Kidney tubule cell (primary cell): ENCODE measurements at places on chromosomes 1 and 21.

DNA sequence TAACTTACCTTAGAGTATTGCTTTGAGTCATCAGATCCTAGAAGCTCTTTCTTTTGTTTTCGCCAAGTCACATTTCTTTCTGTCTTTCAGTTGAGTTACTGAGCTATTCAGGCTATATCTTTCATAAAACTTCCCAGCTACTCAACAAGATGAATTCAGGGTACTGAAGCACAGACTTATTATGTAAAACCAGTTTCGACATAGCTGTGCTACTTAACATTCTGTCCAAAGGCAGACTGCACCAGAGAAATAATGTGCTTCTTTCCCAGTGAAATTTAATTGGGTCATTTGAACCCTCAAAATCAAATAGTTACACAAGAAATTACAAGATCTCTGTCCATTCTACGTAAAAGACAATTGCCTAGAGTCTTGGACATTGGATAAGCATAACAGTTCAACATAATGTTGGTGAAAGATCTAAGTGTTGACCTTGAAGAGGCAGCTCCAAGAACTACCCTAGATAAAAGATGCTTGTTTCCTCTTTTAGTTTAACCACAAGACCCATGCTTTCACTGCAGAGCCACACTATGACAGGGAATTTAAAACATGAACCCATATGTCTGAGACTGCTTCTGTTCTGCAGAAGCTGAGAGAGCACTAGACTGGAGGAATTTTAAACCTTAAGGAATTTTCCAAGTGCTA is 163.2 kb downstream of the LRRC40 start:
- DNase-seq: no peak

GRCh38 chr1:67626861-67627235 is 58.2 kb upstream of the GADD45A start:
- peak; percentile 34 for DNase-seq

DNA sequence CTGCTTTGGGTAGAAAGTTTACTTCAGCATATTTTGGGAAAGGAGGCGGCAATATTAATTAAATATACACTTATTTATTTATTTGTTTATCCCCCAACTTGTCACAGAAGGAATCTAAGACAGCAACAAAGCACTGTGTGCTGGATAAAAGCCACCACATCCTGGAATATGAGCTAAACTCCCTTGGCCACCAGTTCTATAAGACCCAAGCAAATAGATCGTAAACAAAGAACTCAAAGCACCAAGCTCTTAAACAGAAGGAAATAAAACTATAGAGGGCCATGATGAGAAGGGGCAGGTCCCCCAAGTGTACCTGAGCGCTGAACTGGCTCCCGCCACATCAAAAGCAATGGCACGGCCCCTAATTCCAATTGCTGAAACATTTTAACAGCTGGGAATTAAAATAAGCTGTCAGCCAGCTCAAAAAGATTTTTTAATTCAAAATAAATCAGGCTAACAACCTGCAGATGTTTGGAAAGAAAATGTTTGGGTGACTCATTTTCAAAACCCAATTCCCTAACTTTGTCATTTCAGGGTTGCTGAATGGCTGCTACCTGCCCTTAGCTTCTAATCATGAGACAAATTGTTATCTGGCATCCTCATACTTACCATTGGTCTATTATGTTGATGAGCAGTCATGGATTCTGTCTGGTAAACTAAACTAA is 127.1 kb downstream of the SLC30A10 start:
- no peak for DNase-seq

DNA sequence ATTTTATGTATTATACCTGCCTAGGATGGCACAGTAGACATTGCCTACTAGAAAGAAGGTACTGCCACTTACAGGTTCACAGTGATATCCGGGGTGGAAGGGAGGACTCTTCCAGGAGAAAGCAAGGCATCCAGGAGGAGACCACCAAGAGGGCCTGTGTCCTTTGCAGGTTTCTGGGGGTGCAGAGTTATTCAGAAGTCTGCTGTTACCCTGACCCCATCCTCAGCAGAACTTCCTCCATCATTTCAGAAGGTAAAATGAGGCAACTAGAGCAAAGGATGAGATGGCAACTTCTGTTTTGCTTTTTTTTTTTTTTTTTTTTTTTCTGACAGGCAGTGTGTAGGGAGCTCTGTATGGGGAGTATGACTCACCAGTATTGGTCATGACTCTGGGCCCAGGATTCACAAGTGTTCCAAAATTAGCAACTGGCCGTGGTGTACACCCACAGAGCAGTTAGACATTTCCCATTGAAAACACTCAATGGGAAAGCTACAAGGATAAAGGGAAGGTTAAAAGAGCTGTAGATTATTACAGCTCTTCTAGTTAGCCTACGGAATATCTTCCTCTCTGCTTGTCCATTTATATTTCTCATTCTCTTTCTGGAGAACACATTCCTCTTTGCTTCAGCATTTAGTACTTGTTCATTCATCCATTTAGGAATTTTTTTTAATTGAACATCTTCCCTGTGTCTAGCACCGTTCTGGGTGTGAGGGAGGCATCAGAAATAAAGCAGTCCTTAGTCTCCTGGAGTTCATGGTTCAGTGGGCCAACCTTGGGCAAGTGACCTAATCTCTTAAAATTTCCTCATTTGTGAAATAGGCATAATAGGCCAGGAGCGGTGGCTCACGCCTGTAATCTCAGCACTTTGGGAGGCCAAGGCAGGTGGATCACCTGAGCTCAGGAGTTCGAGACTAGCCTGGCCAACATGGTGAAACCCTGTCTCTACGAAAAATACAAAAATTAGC is 50.5 kb upstream of the PPP2R5A start:
- DNase-seq: peak; percentile 97

GRCh38 chr1:54014009-54014629 is 3.9 kb downstream of the LDLRAD1 start:
- DNase-seq: no peak

GRCh38 chr1:228408869-228409805 is 2.5 kb upstream of the TRIM11 start:
- DNase-seq: no peak
